ENCODE measurements at places on chromosomes 1 and 21.

- no peak for DNase-seq
Measured at GRCh38 chr1:147619741-147620140, 50.6 kb downstream of the ACP6 start.

DNA sequence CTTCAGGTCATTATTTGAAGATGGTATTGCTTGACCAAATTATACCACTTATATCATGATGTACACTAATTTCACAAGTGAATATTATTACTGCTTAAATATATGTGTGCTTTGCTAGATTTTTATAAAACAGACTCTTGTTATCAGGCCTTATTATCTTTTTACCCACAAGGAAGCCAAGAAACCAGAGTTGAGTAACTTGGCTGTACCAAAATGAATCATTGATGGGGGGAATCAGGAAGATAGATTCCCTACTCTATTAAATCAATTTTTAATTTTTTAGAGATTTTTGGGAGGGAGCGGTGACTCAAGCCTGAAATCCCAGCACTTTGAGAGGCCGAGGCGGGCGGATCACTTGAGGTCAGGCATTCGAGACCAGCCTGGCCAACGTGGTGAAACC, 16.0 kb upstream of the SCCPDH start:
- DNase-seq, result no peak

DNA sequence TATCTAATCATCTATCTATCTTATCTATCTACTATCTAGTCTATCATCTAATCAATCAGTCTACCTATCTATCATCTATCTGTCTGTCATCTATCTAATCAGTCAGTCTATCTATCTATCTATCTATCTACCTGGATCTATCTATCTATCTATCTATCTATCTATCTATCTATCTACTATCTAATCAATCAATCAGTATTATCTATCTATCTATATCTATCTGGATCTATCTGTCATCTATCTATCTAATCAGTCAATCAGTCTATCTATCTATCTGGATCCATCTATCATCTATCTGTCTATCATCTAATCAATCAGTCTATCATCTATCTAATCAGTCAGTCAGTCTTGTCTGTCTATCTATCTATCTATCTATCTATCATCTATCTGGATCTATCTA, 26.9 kb upstream of the C1orf174 start:
- DNase-seq, result no peak

DNA sequence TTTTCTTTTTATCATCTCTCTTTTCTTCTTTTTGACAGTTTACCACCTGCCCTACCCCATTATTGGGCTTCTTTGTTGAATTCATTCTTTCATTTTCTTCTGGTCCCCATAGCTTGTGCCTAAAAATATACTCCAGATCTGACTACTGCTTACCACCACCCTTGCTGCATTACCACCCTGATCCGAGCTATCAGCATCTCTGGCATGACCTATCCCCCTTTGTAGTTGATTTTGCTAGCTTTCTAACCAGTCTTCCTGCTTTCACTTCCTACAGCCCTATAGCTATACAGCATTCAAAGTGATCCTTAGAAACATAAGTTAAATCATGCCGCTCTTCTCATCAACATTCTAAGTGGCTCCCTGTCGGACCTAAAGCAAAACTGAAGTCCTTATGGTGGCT, 59.4 kb upstream of the MPC2 start:
- DNase-seq, result no peak

DNA sequence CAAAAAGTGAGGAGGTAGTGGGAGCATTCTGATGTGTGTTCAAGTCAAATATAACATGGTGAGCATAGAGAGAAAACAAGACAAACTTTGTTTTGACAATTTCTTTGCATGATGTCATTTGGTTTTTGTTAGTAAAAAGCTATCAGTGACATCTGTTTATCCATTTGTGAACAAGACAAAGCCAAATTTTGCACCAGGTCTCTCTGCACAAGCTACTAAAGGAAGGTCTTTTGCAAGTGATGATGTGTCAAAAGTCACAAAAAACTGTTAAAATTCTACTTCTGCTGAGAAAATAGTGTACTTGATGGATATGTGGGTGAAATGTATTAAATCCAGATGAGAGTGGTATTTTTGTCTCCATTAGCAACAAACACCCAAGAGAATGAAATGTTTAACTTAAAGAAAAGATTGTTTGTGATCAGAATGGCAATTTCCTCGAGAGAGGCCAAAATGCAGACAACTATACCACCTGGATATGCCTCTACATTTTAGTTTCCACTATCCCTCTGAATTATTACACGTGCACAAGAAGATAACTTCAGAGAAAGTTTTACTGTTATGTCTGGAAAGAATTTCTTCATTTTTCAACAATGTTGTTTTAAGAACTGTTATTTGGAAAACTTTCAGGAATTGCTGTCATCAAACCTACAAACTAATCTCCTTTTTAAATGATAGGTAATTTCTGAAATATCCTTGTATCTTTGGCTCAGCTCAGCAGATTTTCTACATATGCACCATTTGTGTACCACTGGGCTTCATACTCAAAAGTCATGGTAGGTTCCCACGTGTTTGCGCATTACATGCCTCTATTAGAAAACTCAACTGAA, 807.4 kb upstream of the ADGRL2 start:
- no peak for DNase-seq

GRCh38 chr1:67557696-67558448, 127.1 kb upstream of the GADD45A start:
- DNase-seq, result no peak

DNA sequence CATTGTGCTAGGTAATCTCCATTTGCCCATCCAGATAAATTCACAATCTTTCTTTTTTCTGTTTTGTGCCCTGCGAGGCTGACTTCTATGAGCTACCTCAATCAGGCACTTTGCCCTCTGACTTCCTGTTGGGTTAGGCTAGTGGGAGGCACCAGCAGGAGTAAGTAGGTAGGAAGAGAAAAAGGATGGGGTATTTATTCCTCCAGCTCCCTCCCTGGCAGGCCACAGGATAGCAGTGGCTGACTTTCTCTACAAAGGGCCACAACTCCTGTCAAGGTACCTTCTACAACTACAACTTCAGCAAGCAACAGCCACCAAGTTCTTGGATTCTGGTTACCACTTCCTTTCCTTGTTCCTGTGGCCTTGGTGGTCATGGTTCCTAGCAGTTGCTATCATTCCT, 18.8 kb upstream of the GORAB start:
- no peak for DNase-seq

DNA sequence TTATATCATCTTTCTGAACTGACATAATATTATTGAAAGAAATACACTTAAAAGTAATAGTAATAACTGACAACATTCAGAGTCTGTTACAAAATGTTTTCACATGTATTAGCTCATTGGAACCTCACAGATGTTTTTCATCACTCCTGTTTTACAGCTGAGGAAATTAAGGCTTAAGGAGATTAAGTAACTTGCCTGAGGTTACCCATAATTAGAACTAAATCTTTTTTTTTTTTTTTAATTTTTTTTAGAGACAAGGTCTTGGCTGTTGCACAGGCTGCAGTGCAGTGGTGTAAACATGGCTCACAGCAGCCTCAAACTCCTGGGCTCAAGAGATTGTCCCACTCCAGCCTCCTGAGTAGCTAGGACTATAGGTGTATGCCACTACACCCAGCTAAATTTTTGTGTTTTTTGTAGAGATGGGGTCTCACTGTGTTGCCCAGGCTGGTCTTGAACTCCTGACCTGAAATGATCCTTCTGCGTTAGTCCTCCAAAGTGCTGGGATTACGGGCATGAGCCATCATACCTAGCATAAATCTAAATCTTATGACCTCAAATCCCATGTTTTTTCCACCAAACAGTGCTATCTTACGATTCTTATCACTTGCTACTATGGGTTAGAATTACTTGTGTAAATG, 64.7 kb upstream of the MACF1 start:
- DNase-seq, result no peak

GRCh38 chr21:43975469-43976098, 36.5 kb upstream of the TRAPPC10 start:
- peak; percentile 54 for DNase-seq

DNA sequence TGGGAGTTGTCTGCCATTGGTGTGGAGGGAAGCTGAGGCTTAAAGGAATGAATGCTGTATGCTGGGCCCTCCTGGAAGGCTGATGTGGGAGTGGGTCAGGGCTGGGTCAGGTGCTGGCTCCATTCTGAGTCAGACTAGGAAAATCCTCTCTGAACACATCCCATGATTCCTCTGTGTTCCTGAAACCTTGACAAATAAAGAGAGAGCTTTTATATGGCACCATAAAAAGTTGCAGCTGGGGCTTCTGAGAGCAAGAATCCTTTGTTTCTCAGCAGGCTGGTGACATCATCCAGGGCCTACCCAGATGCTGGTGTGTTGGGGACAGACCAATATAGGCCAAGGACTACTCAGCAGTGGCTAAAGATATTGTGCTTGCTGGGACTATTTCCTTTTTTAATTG, 27.8 kb upstream of the NFASC start:
- DNase-seq, result no peak

DNA sequence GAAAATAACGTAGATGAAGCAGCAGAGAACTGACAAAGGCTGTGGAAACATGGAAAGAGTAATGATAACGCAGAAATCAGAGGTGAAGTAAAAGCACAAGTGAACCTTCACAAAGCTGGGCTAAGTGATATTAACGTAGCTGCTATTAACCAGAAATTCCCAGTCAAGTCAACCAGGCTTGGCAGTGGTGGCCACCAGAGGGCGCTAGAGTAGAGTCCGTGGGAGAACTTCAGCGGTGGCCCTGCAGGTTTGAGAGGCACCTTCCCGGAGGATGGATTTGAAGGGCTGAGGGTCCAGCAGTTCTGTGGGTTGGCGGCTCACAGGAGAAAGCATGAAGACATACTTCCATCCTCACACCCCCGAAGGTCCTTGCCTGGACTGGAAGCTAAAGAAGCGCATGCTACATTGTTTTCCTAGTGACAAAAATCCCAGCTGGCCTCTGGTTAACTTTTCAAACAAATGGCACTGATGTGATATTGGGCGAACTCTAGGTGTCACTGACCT, 81.7 kb upstream of the ZNF648 start:
- peak; percentile 70 for DNase-seq

DNA sequence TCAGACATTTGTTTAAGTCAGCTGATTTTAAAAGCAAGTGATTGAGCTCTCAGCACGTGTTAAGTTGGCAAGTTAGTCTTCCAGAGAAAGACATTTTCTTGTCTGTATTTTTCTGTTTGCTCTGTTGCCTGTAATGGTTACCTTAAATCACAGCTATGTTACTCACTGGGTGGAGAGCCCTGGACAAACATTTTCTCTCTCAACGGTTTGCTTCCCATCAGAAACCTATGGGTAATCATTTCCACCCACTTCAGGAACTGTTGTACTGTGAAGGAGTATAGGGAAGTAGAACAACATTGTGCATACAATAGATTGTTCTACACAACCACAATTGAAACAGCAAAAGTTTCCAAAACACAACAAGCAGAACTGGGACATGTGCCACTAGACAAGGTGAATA, 113.9 kb upstream of the DPT start:
- no peak for DNase-seq

- no peak for DNase-seq
Measured at GRCh38 chr1:184940226-184940625, 34.1 kb downstream of the NIBAN1 start.

DNA sequence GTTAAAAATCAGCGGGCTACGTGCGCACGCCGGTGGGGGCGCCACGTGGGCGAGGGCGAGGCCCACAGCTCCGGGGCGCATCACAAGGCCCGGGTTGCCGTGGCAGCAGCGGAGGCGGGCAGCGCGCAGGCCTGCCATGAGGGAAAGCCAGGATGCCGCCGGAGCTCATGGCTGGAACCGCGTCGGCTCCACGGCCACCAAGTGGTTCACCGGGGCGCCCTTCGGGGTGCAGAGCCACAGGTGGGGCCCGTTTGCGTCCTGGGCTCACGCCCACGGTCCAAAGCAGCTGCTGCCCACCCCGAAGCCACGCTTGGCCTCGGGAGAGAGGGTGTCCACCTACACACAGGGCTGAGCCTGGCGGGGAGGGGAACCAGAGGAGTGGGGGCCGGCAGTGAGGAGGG, 4.9 kb upstream of the TTC22 start:
- DNase-seq, result no peak

- DNase-seq, result peak; percentile 66
Measured at GRCh38 chr1:40316595-40317393, at the start of gene COL9A2. Gene COL9A2, minus strand, starts transcription at chr1:40317286. Its CDS starts 89 bp downstream, at chr1:40317197.

GRCh38 chr21:36718951-36719501, 20.1 kb downstream of the SIM2 start:
- DNase-seq, result no peak

- no peak for DNase-seq
Measured at GRCh38 chr1:9413877-9414213, 121.2 kb downstream of the SPSB1 start.
